ENCODE measurements at places on chromosomes 1 and 21.

DNA sequence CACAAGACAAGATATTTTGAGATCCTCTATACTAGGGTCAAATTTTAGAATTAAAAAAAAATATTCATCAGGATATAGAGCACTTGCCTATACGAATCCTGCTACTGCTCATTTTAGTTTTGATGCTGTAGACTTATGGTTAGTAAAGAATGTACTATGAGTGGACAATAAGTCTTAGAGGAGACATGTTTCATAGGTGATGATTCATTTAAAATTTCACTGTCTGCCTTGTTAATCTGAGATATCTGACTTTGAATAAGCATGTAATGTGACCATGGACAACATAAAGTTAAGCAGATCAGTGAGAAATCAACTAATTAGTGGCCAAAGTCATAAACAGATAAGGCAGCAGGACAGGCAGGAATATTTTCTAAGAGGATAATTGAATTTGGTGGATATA lies 106.8 kb upstream of the HP1BP3 start:
- no peak for DNase-seq

GRCh38 chr1:244010191-244010590 lies 40.9 kb upstream of the ZBTB18 start:
- DNase-seq: no peak

DNA sequence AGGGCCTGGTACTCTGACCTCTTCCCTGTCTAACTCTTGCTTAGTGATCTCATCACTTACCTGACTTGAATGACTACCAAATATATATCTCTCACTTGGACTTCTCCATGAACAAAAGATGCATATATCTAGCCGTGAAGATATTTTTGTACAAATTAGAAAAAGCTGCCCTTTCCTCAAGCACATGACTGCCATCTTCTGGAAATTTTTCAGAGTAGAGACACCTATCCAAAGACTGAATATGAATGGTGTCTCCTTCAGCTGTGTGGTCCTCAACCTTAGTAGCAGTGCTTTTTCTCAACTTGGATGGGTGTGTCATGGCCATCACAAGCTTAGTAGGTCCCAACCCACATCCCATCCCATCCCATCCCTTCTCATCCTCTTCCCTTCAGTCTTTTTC lies 142.3 kb downstream of the DNM3 start:
- DNase-seq: no peak

DNA sequence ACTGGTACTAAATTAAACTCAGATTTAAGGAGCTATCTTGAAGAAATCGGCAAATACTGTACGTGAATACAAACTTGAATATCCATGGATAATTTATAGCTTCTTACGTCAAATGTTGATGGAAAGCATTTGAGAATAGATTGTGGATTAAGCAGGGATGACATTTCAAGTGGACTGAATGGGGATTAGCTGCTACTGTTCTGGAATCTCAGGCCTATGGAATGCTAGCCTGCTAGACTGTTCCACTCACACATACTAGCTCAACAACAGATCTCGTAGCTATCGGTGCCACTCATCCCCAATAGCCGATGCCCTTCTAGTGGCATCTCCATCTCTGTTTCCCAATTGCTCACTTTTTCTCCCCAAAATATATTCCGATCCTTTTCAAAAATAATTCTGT lies 62.0 kb upstream of the USP25 start:
- no peak for DNase-seq

DNA sequence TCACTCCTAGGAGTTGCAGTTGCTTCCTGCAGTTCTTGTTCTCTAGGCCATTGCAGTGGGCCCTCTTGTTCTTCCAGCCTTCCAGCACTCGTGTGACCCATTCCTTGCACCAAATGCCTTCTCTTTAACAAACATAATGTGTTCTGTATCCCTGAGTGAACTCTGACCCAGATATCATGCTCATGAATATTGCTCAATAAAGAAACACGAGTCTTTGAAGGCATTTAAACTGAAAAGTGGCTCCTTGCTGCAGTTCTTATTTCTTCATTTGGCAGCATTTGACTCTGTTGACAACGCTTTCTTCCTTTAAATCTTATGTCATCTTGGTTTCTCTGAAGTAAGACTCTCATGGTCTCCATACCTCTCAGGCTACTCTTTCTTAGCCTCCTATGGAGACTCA lies 100.7 kb upstream of the PDE4B start:
- no peak for DNase-seq

- DNase-seq: no peak
Measured at GRCh38 chr1:248853663-248854375, 5.1 kb downstream of the ZNF692 start.

- DNase-seq: no peak
Measured at GRCh38 chr1:17212487-17213121, 7.7 kb downstream of the PADI1 start.

- no peak for DNase-seq
Measured at GRCh38 chr1:205515781-205516253, 11.3 kb downstream of the CDK18 start.

DNA sequence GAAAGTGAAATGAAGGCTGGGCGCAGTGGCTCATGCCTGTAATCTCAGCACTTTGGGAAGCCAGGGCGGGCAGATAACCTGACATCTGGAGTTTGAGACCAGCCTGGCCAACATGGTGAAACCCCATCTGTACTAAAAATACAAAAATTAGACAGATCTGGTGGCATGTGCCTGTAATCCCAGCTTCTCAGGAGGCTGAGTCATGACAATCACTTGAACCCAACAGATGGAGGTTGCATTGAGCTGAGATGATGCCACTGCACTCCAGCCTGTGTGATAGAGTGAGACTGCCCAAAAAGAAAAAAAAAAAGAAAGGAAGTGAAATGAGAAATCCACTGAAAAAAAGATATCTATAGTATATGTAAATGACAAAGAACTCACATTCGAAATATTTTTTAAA lies 439.9 kb downstream of the DISC1 start:
- DNase-seq: no peak

GRCh38 chr1:55822891-55823290 lies 607.7 kb upstream of the USP24 start:
- no peak for DNase-seq

GRCh38 chr1:32666901-32667566 lies 16.0 kb downstream of the RBBP4 start:
- no peak for DNase-seq

DNA sequence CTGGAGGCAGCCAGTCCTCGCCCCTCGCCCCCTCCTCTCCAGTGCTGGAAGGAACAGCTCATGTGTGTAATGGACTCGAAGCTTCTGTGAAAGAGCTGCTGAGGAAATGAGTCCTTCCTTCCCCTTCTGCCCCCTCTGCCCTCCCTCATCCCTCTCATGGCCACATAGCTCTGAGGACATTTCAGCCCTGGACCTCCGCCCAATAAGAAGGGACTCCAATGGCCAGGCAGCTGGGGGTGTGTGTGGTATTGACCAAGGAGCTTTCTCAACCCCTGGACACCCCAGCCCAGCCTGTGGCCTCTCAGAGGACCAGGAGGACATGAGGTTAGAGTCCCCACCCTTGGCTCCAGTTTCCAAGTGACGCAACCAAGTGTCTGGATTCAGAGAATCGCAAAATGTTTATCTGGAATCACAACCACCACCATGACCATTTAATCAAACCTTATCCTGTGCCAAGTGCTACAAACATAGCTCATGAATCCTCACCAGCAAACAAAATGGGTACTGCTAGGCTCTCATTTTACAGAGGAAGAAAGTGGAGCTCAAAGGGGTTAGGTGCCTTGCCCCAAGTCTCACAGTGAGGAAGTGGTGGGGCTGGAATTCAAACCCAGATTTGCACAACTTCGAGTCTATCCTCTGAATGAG lies 47.8 kb upstream of the ECE1 start:
- DNase-seq: no peak

GRCh38 chr21:31873696-31874599 lies 1.1 kb downstream of the HUNK start:
- DNase-seq: no peak

DNA sequence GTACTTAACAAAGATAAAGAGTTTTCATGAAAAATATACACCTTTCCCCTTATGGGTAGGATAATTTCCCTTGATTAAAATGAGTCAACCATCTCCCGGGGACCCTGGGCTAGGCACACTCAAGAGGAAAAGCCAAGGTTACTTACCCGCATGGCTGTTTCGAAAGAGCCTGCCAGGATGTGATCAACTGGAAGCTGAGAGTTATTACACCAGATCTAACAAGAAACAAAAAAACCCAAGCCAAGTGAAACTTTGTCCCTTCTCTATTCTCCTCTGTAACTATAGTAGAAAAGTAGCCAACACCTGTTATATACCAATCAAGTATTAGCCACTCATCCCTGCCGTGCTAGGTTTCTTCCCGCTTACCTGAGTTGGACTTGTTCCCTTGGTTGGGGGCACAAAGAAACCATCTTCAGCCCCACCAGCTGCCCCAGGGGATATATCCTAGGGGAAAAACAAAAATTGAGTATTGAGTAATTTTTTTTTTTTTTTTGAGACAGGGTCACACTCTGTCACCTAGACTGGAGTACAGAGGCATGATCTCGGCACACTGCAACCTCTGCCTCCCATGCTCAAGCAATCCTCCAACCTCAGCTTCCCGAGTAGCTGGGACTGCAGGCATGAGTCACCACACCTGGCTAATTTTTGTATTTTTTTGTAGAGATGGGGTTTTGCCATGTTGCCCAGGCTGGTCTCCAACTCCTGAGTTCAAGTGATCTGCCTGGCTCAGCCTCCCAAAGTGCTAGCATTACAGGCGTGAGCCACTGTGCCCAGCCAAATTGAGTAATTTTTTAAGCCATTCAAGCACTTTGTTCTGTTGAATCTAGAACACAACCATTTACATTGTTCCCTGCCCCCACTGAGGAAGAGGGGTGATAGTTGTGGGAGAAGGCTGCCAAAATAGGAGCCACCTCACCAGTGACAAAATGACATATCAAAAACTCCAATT lies 8.4 kb upstream of the PEX19 start:
- DNase-seq: no peak

DNA sequence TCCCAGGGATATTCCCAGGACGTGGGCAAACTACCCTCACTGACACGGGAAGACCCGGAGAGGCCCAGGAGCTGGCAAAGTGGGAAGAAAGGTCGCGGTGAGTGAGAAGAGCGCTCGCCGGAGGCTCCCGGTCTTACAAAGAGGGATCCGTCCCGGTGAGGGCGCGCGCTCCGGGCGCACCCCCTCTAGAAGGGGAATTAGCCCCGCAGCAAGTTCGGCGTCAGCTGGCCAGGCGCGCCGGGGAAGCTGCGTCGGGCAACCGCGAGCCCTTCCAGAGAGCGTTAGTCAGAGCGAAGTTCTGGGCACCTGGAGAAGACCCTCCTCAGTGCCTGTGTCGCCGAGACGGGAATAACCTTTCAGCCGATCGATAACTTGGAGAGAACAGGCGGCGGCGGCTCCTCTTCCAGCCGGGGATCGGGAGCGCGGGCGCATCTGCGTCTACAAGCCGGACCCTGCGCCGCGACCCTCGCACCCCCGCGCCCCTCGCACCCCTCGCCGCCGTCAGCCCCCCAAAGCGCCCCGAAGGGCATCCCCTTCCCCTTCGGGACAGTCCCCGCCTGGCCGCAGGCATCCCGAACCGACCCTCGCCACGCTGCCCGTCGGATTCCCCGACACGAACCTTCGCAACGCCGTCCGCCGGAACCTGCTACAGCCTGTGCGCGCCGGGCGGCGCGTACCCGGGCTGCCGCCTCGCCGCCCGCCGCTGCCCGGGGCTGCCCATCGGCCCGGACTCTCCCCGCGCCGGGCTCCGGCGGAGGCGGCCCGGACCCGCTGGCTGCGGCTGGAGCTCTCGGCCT lies 485 bp downstream of the SIPA1L2 start:
- no peak for DNase-seq

DNA sequence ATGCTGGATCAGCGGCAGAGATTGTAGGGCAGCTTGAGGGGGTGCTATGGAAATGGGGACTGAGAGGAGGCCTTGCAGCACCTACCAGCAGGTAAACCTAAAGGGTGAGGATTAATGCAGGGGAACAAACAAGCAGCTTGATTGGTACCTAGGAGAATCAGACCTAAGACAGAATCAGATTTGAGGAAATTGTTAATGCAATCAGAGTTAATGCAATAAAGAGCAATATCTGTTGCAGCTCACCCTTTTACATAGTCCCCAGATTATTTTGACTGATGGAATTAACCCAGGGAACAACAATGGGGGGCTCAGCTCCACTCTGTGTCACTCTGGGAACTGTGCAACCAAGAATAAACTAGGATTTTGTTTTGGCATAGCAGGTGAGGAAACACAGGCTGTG lies 64.5 kb downstream of the ZC3H11B start:
- DNase-seq: no peak

GRCh38 chr1:153040950-153041631 lies at the start of gene SPRR2D:
Gene SPRR2D, minus strand, starts transcription at chr1:153041120. Its CDS starts 774 bp downstream, at chr1:153040346.
- no peak for DNase-seq

DNA sequence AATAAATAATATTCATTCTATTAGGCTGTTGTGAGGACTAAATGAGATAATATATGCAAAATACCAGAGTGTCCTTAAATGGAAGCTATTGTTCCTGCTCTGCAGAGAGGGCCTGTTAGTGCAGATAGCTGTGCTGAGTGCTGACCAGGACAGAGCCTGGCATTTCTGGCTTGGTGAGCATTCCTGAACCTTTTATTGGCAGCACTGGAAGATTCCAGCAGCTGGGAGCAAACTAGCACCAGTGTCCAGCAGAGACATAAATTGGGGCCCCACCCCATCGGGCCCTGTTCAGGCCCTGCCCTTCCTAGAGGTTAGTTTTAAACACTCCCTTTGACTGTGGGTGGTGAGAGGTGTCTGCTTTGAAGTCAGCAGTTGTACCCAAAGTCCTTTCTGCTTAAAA lies 85.9 kb upstream of the GADD45A start:
- no peak for DNase-seq

GRCh38 chr1:12548973-12549459 lies 69.0 kb downstream of the DHRS3 start:
- DNase-seq: no peak

- no peak for DNase-seq
Measured at GRCh38 chr21:46154155-46154954, 1.0 kb downstream of the FTCD start.

DNA sequence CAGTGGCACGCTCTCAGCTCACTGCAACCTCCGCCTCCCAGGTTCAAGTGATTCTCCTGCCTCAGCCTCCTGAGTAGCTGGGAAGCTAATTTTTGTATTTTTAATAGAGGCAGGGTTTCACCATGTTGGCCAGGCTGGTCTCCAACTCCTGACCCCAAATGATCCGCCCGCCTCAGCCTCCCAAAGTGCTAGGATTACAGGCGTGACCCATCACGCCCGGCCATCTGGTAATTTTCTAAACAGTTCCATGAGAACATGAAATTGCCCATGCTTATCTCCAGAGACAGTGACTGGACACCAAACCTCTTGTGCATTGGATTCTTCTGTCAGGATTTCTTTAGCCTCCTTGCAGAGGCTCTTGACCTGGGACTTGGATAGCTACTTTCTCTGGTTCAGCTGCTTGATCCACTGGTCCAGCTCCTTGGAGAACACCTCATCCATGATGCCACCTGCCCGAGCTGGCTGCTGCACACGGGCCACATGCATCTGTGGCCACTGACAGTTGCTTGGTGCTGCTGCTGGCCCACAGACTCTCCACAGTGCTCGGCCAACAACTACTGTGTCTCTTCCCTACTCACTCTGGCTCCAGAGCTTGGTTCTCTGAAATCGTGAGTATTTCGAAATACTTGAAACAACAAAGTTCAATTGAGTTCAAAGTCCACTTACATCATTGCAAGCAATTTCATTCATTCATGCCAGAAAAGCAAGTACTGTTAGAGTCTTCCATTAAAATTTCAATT lies 40.0 kb upstream of the CTPS1 start:
- DNase-seq: no peak
